Immature natural killer cell (primary cell): ENCODE measurements at places on chromosomes 5 and 9. TPM values are rescaled to one million over a fixed set of nuclear protein-coding genes. Genes with fewer than 3 reads are reported as not detected.

The IL3 gene
- not detected for polyA plus RNA-seq

The IDNK gene
- 31.1 TPM for polyA plus RNA-seq

The SPINK13 gene
- polyA plus RNA-seq, result not detected

The PTGES gene
- polyA plus RNA-seq, result not detected

The BARHL1 gene
- polyA plus RNA-seq, result not detected

The SH3GLB2 gene
- 24.1 TPM for polyA plus RNA-seq

The CKMT2 gene
- polyA plus RNA-seq, result not detected

The CCL27 gene
- polyA plus RNA-seq, result not detected
